ENCODE measurements at places on chromosomes 6 and 20. TPM values are rescaled to one million over a fixed set of nuclear protein-coding genes. Genes with fewer than 3 reads are reported as not detected.

DNA sequence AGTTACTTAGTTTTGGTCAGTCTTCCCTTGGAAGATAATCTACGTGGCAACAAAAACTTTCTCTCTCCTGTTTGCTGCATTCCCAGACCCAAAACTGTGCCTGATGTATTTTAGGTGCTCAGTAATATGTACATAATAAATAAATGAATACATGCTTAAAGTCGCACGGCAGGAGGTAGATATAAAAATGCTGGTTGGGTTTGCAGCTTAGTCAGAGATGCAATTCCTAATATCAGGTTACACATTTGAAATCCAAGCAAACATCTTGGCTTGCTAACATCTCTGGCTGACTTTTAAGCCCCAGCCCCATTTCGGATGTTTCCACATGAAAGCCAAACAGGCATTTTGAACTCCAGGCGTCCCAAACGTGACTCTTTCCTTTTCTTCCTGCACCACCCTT, 91.0 kb downstream of the KCNQ5 start:
- no peaks in the 10 kb centered on the region for H3K27me3 ChIP-seq
- no peak overlapping the region for H3K27ac ChIP-seq
- no peak overlapping the region for H3K4me3 ChIP-seq
- H3K4me1 ChIP-seq: no peaks in the 10 kb centered on the region

- H3K4me1 ChIP-seq: peaks cover 7% of the 10 kb centered on the region
- DNase-seq: peak; percentile 39
- no peak overlapping the region for H3K4me3 ChIP-seq
- no peak overlapping the region for H3K27ac ChIP-seq
- no peaks in the 10 kb centered on the region for H3K36me3 ChIP-seq
Observed at GRCh38 chr6:151176911-151177770, 62.6 kb upstream of the AKAP12 start.

GRCh38 chr6:33418690-33419291, 884 bp upstream of the CUTA start:
- DNase-seq: peak; percentile 25
- H3K36me3 ChIP-seq: peaks cover 6% of the 10 kb centered on the region
- peak overlapping the region; percentile 98 for H3K27ac ChIP-seq
- peaks cover 32% of the 10 kb centered on the region for H3K4me1 ChIP-seq
- H3K4me3 ChIP-seq: peak overlapping the region; percentile 42
- H3K27me3 ChIP-seq: no peaks in the 10 kb centered on the region

GRCh38 chr6:11865680-11866300, 87.2 kb upstream of the ADTRP start:
- peaks cover 12% of the 10 kb centered on the region for H3K4me1 ChIP-seq
- H3K36me3 ChIP-seq: no peaks in the 10 kb centered on the region
- peak; percentile 38 for DNase-seq
- H3K27me3 ChIP-seq: no peaks in the 10 kb centered on the region
- H3K4me3 ChIP-seq: no peak overlapping the region

DNA sequence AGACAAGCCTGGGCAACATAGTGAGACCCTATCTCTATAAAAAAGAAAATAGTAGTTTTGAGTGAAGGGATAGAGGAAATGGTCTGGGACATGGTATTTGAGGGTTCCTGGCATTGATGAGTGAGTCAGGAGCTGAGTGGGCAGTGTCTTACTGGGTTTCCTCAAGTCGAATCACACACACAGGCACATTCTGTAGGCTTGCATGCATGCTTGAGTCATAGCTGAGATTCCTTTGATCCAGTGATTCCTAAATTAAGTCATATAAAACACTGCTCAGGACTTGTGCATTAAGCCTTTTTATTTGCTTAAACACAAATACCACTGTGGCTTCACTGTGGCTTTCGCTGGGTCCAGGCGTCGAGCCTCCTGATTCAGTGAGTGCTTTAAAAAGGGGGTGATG, 71.8 kb upstream of the TMEM181 start:
- H3K4me3 ChIP-seq: no peak overlapping the region
- H3K36me3 ChIP-seq: no peaks in the 10 kb centered on the region
- H3K4me1 ChIP-seq: peaks cover 20% of the 10 kb centered on the region
- no peaks in the 10 kb centered on the region for H3K27me3 ChIP-seq
- peak; percentile 100 for DNase-seq
- H3K27ac ChIP-seq: peak overlapping the region; percentile 60

SNAP25 gene
- 3.9 TPM for total RNA-seq

DNA sequence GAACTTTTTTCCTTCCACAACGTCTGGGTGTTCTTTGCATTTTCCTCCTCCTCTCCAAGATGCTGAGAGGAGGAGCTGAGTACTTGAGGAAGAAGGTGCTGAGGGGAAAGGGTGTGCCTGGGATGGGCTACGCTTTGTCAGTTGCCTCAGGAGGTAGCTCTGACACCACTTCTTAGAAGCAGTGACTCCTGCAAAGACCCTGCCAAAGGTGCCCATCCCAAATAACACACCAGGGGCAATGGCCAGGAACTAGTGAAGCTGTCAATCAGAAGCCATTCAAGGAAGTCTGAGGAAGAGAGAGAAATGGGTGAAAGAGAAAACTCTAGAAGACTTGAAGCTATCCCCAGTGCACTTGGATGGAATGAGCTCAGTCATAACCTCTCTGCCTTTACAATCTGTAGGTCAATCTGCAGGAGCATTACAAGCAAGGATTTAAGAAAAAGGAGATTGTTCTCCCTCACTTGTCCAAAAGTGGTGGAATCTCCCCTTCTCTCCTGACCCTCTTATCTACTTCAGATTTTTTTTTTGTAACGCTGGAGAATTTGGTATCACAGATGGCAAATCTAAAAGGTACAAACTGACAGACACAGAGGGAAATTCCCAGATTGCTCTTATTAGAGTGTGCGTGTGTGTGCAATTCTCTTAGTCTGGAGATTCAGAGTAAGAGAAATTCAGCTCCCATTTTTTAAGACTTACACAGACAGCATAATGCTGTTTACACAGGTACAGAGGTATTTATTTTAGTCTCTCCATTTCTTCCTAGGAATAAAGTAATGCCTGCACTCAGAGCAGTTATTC, 242.6 kb downstream of the GMPR start:
- H3K36me3 ChIP-seq: no peaks in the 10 kb centered on the region
- no peaks in the 10 kb centered on the region for H3K4me1 ChIP-seq
- H3K27ac ChIP-seq: no peak overlapping the region

- no peaks in the 10 kb centered on the region for H3K36me3 ChIP-seq
- DNase-seq: no peak
- peaks cover 5% of the 10 kb centered on the region for H3K27me3 ChIP-seq
- H3K27ac ChIP-seq: no peak overlapping the region
- H3K4me3 ChIP-seq: no peak overlapping the region
Observed at GRCh38 chr6:16162003-16162402, 33.1 kb downstream of the MYLIP start.

GRCh38 chr6:151493161-151493803, 535 bp upstream of the CCDC170 start:
- no peaks in the 10 kb centered on the region for H3K36me3 ChIP-seq
- peak overlapping the region; percentile 73 for H3K4me3 ChIP-seq
- DNase-seq: peak; percentile 5
- H3K27ac ChIP-seq: no peak overlapping the region
- H3K27me3 ChIP-seq: no peaks in the 10 kb centered on the region

USP49 gene
- total RNA-seq: 5.5 TPM

DNA sequence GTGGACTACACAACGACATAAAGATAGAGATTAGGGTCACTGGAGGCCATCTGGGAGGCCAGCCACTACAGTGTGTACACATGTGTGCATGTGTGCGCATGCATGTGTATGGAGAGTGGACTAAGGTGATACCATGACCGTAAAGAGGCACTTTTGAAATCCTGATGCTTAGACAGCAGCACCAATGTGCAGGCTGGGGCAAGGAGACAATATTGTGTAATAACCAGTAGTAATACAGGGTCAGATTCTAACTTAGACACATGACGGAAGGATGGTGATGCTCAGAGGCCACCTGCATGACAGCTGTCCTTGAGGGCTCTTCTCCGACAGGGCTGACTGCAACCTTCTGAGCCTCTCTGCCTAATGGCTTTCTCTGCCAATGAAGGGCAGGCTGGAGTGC, 25.5 kb downstream of the CST9L start:
- H3K4me3 ChIP-seq: no peak overlapping the region
- H3K4me1 ChIP-seq: no peaks in the 10 kb centered on the region
- no peaks in the 10 kb centered on the region for H3K27me3 ChIP-seq
- no peaks in the 10 kb centered on the region for H3K36me3 ChIP-seq
- no peak overlapping the region for H3K27ac ChIP-seq

DNA sequence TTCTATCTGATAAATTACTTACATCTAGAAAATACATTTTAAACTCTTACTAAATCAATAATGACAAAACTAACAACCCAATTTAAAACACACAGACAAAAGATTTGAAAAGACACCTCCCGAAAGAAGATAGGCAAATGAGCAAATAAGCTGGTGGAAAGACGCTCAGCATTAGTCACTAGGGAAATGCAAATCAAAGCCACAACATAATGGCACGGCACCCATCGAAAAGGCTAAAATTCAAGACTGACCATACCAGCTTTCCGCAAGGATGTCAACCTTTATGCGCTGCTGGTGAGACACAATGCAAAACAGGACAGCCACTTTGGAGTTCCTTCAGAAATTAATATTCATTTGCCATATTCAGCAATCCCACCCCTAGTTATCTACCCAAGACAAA, 25.9 kb downstream of the TAF4 start:
- no peak overlapping the region for H3K27ac ChIP-seq
- no peak overlapping the region for H3K4me3 ChIP-seq
- DNase-seq: peak; percentile 22
- H3K27me3 ChIP-seq: no peaks in the 10 kb centered on the region
- H3K4me1 ChIP-seq: no peaks in the 10 kb centered on the region

DNA sequence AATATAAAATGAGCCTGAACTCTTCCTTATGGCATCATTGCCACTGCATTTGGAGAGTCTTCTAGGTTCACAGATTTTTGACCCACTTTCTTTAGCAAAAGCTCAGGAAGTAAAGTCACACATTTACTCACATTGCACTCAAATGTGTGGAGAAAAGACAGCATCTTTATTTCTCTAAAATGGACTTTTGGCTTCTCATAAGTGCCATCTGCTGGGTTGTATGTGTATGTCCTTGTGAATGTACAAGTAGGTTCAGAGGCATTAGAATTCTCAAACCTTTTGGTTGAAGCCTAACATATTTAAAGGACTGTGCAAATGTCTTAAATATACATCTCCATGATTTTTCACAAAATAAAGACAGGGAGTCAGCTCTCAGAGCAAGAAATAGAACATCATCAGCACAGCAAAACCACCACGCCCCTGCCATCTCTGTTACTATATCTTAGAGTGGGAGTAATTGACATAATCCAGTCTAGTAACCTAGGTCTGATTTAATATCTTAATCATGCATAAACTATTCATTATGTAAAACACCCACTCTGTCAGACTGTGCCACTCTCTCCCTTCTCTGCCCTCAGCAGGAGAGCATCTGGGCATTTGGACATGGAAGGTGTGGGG, 42.2 kb upstream of the SPTLC3 start:
- H3K4me3 ChIP-seq: no peak overlapping the region
- DNase-seq: peak; percentile 26
- H3K27ac ChIP-seq: no peak overlapping the region
- no peaks in the 10 kb centered on the region for H3K27me3 ChIP-seq
- H3K36me3 ChIP-seq: no peaks in the 10 kb centered on the region

FAM110A gene
- total RNA-seq: 1.2 TPM

GRCh38 chr6:24915641-24916040, 20.1 kb downstream of the RIPOR2 start:
- H3K27me3 ChIP-seq: peaks cover 8% of the 10 kb centered on the region
- H3K36me3 ChIP-seq: no peaks in the 10 kb centered on the region
- H3K27ac ChIP-seq: no peak overlapping the region
- H3K4me3 ChIP-seq: no peak overlapping the region
- no peak for DNase-seq
- H3K4me1 ChIP-seq: peaks cover under 1% of the 10 kb centered on the region

ANKRD60 gene
- total RNA-seq: not detected

DNA sequence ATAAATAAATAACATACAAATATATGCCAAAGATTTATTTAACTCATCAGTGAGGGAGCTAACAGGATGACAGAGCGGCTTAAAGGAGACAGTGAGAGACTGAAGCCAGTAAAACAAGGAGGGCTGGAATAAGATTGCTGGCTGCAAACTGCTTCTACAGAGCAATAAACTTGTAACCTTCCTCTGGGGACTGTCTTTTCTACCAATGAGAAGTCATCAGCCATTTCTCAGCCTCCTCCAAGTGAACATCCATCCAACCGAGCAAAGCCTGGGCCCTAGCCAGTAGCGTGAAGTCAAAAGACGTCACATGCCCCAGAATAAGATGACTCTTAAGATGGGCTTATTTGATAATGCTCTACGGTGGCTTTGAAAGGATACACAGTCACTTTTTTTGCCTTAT, 42.5 kb downstream of the CPXM1 start:
- DNase-seq: no peak
- peaks cover 37% of the 10 kb centered on the region for H3K27me3 ChIP-seq
- H3K4me1 ChIP-seq: peaks cover 2% of the 10 kb centered on the region
- H3K27ac ChIP-seq: no peak overlapping the region
- H3K4me3 ChIP-seq: no peak overlapping the region

MLN gene
- total RNA-seq: not detected

- DNase-seq: no peak
- peak overlapping the region; percentile 61 for H3K27ac ChIP-seq
- H3K4me3 ChIP-seq: no peak overlapping the region
Observed at GRCh38 chr20:20732641-20733040, 20.2 kb upstream of the RALGAPA2 start.

RNF144B gene
- total RNA-seq: 7.2 TPM

GRCh38 chr6:67068781-67069180, 1361.8 kb upstream of the EYS start:
- no peak for DNase-seq
- no peak overlapping the region for H3K4me3 ChIP-seq
- H3K4me1 ChIP-seq: no peaks in the 10 kb centered on the region
- H3K36me3 ChIP-seq: no peaks in the 10 kb centered on the region
- H3K27ac ChIP-seq: no peak overlapping the region

GRCh38 chr6:8624665-8625064, 189.3 kb upstream of the SLC35B3 start:
- no peak overlapping the region for H3K27ac ChIP-seq
- peaks cover 4% of the 10 kb centered on the region for H3K4me1 ChIP-seq
- no peaks in the 10 kb centered on the region for H3K36me3 ChIP-seq
- H3K4me3 ChIP-seq: no peak overlapping the region

PRND gene
- not detected for total RNA-seq

DNA sequence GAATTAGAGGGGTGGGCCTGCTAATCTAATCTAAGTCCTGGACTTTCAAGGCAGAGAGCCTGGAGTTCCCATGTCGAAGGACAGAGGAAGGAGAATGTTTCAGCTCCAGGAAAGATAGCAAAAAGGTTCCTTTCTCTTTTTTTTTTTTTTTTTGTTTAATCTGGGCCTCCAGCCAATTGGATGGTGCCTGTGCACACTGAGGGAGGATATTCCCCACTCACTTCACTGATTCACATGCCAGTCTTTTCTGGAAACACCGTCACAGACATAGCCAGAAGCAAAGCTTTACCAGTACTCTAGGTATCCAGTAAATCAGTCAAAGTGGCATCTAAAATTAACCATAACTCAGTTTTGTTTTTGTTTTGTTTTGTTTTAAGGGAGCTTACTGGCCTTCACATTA, 721.1 kb downstream of the TENT5A start:
- H3K27me3 ChIP-seq: no peaks in the 10 kb centered on the region
- H3K27ac ChIP-seq: no peak overlapping the region
- no peaks in the 10 kb centered on the region for H3K36me3 ChIP-seq
- H3K4me1 ChIP-seq: no peaks in the 10 kb centered on the region
- no peak overlapping the region for H3K4me3 ChIP-seq
- DNase-seq: peak; percentile 2

NFATC2 gene
- total RNA-seq: 3.9 TPM

GRCh38 chr20:4375881-4376280, 345.8 kb upstream of the PRND start:
- peaks cover 7% of the 10 kb centered on the region for H3K4me1 ChIP-seq
- H3K4me3 ChIP-seq: no peak overlapping the region
- no peaks in the 10 kb centered on the region for H3K27me3 ChIP-seq
- peak; percentile 68 for DNase-seq

- peaks cover 8% of the 10 kb centered on the region for H3K4me1 ChIP-seq
- no peaks in the 10 kb centered on the region for H3K36me3 ChIP-seq
- H3K27ac ChIP-seq: no peak overlapping the region
- no peak overlapping the region for H3K4me3 ChIP-seq
Observed at GRCh38 chr6:111456208-111456607, 26.8 kb downstream of the REV3L start.

OR2J3 gene
- total RNA-seq: not detected

Data from astrocyte (in vitro differentiated cells and primary cell).